ENCODE measurements at places on chromosomes 13 and 19.

DNA sequence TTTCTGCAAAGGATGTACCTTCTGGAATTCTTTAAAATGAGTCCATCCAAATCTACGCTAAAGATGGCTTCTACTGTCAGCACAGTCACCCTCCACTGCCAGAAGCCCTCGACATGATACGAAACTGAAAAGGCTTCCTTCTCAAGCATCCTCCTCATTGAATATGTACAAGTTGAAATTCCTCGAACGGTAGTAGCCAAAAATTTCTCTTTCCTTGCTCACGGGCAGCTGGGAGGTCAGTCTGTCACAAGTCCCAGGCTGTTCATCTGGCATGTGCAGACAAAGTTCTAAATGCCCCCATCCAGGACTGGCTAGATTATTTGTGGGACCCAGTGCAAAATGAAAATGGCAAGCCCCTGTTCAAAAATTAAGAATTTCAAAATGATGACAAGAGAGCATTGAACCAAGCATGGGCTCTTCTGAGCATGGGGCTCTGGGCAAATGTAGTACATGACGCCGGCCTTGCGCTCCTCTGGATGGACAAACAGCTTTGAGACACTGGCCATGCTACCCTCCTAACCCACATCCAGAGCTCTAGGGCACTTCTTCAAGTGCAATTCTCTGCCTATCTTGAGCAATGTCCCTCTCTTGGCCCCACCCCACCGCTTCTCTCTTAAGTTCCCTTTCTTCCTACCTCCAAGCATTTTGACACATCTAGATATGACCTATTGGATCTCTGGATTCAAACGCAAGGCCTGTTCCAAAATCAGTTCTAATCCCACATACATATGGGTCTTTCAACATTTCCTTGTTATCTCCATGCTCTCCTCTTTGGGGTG lies 78.9 kb upstream of the FLT1 start:
- DNase-seq, result no peak

- no peak for DNase-seq
These were observed 1151.8 kb downstream of the UQCRFS1 start for GRCh38 chr19:28061111-28061510.

DNA sequence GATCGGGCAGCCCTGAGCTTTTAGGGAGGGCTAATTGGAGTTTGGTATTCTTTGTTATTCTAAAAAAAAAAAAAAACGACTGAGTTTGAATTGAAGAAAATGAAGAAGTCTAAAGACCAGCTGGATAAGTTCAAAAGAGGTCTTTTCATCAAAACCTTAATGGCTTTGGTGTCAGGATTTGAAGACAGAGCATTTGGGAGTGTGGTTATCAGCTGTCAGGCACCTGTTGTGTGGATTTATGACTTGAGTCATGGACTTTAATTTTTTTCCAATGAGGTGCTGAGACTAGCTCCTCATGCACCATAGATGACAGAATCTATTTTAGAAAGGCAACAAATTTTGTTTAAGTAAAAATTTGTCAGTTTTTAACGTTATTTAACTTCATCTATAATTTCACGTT lies 72.5 kb downstream of the FREM2 start:
- DNase-seq, result no peak

DNA sequence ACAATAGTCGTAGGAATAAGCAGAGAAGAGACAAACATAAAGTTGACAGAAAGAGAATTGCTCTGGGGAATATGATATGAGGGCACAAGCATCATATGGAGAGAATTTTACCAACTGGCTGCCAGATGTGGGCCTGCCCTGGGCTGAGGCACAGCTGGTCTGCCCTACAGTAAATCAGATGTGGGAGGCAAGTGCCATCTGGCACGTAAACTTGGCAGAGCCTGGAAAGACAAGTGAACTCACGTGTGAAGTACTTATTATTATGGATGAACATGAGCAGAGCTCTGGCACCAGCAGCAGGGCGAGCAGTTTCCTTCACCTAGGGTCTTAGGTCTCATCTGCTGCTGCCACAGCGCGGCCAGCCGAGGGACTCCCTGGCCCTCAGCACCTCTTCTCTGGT lies 20.6 kb downstream of the PCDH8 start:
- DNase-seq, result no peak

DNA sequence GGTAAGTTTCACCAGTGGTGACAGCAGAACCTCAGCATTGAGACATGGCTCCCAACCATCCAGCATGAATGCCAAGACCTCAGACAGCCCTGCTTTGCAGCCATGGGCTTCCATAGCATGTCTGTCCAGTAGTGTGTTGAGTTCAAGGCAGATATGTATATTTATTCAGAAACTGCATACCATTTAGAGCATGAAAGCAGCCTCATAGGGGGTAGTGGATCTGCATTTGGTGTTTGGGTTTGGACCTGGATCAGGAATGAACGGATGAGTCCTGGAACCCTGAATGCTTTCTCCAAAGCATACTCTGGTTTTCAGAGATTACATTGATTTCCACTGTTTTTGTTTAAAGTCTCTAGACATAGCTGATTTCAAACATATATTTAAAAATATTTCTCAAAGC lies 114.3 kb downstream of the ESD start:
- DNase-seq, result peak; percentile 73

DNA sequence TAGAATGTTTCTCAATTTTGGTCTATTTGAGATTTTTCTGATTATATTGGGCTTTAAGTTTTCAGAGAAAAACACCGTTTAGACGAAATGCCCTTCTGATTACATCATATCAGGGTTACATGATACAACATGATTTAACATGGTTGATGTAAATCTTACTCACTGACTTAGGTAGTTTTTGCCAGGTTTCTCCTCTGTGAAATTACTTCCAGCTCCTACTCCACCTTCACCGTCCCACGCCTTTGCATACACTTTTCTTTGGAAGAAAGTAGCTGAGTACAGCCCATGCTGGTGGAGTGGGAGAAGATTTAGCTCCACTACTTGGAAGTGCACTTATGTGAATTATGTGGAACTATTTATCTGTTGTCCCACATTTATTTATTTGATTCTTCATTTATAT lies 433.2 kb upstream of the KLHL1 start:
- DNase-seq, result no peak

DNA sequence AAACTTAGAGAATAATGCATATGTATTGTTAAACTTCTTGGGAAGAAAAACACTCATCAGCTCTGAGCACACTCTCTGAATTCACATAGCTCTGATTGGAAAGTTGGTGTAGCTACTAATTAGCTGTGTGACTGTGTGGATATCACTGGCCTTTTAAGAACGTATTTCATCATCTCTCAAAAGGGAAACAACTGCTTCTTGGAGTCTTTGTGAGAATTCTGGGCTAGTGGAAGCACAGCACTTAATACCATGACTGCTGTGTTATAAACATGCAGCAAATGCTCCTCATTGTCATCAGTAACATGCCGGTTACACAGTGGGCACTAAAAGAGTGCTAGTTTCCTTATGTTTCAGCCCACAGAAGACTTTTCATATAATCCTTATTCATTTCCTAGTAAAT lies 220.9 kb upstream of the CSNK1A1L start:
- DNase-seq, result no peak

DNA sequence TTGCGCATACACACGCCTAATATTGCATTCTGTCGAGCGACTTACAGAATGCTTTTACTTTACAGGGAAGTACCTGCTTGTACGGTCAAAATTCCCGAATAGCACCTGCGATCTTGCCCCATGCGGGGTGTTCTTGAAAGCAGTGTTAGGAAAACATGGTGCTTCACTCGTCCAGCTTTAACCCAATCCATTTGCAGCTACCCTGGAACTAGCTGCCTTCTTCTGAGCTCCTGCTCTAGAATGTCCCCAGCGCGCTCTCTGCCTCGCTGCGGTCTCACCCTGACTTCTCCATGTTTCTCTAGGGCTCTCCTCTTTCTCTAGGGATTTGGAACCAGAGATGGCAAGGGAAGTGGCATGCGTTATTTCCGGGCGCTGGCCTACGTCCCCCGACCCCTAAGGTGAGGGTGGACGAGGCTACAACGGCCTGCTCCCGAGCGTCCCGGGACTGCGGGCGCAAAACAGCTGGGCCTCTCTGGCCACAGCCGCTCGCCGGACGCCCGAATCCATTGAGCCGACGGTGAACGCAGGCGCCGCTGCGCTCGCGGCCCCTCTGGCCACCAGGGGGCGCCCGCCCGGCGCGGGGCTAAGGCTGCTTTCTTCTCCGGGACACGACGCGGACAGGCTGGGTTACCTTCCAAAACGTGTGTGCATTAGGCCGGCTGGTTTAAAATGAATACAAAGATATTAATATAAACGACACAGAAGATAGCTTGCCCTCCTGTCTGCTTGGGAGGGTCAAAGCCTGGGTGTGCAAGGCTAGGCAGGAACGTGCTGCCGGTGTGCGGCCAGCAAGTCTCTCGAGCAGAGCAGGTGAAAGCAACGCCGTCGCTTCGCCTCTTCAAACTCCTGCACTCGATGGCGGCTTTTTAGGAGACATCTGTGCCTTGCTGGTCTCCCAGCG lies 1.8 kb upstream of the SPRY2 start:
- DNase-seq, result peak; percentile 59

DNA sequence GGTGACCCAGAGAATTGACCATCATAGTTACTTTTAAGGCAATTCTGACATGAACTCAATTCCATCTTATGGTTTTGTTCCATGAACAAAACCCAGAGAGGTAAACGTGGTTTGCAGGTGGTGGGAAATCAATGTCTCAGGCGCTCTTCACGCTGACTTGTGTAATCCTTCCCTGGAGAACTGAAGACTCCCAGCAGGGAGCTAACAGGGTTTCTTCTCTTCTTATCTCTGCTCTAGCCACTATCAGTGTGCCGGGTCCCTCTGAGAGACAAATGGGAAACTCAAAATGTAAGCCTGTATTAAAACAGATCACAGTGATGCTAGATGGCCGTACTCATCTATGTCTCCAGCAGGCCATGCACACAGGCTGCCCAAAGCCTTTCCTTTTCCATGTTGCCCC lies 57.6 kb upstream of the ARGLU1 start:
- DNase-seq, result no peak

- DNase-seq, result no peak
These were observed 342.0 kb downstream of the TEX29 start for GRCh38 chr13:111662451-111662850.

- no peak for DNase-seq
These were observed 6.9 kb downstream of the CAPN12 start for GRCh38 chr19:38737281-38737865.

DNA sequence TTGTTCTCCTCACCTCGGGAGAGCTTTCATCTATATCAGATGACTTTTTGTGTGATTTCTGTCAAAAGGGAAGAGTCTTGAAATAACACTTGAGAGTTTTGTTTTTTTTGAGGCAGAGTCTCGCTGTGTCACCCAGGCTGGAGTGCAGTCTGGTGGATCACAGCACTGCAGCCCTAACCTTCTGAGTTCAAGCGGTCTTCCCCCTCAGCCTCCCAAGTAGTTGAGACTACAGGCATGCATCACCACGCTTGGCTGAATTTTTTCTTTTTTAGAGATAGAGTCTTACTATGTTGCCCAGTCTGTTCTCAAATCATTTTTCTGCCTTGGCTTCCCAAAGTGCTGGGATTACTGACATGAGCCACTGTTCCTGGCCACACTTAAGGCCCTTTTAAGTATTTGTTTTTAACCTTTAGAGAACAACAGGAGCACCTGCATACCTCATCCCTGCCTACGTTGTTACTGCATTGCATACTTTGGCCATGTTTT lies 11.4 kb downstream of the NDFIP2 start:
- peak; percentile 21 for DNase-seq

DNA sequence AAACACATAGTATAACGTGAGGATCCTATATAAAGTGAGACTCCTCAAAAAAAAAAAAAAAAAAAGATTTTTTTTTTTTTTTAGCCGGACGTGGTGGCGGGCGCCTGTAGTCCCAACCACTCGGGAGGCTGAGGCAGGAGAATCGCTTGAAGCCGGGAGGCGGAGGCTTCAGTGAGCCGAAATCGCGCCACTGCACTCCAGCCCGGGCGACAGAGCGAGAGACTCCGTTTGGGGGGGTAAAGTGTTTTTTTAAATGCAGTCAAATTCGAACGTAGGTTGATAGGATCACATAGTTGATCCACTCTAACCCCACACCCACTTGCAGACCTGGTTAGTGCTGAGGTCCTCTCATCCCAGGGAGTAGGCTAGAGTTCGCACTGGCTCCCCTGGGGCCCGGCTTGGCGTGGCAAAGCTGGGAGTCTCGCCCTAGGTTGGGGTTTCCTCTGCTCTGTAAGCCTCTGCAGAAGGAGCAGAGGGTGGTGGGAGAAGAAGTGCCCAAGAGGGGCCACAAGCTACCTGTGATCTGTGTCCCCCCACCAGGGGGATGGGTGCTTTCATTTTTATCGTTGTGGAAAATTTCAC lies 6.5 kb downstream of the RNF225 start:
- no peak for DNase-seq

GRCh38 chr13:66875264-66875663 lies 354.9 kb downstream of the PCDH9 start:
- DNase-seq, result no peak

- no peak for DNase-seq
These were observed 3.4 kb upstream of the POU4F1 start for GRCh38 chr13:78606471-78607408.

- DNase-seq, result no peak
These were observed 1.4 kb downstream of the CRLF1 start for GRCh38 chr19:18605196-18605545.

DNA sequence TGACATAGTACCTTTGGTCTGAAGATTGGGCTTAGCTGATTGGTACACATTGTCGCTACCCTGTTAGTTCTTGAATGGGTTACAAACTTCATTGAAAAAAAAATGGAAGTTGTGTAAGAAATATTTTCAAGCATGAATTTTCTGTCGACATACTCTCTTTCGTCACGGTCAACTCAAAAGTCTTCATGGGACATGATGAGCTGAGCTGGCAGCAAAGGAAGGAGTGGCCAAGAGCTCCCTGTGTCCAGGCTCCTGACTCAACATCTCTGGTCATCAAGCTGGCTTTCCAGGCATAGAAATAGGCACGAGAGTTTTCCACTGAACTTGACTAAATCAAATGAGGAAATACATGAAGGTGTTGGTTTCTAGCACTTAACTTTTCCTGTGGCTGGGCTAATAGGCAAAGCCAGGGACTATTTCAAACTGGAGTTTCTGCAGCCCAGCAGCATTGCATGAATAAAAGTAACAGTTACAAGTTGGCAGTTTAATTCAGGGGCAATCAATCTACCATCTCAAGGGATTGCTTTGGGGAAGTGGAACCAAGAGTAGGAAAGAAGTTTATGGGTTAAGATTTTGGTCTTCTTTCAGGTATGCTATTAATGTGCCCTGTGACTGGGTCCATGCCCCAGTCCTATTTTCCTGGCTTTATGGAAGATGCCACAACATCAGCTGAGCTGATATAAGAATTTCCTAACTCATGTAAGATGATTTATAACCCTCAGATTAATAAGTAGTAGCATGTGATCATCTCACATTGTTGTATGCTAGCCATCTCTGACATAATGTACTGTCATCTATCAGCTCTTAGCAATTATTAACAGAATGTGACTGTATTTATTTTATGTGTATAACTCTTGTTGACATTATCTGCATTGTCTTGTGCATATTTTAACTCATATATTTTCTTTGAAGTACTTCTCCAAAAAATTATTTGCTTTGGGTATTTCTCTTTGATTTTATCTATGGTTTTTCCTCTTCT lies 385.8 kb downstream of the DLEU7 start:
- DNase-seq, result no peak

- DNase-seq, result no peak
These were observed 49.4 kb downstream of the KLF2 start for GRCh38 chr19:16373989-16374388.

All from fibroblast of upper back skin (primary cell).